T1000 (cell line): ENCODE measurements at places on chromosomes 7 and 10.
A peak's percentile ranks its signal among the peaks of the same experiment; 100 is the strongest.

DNA sequence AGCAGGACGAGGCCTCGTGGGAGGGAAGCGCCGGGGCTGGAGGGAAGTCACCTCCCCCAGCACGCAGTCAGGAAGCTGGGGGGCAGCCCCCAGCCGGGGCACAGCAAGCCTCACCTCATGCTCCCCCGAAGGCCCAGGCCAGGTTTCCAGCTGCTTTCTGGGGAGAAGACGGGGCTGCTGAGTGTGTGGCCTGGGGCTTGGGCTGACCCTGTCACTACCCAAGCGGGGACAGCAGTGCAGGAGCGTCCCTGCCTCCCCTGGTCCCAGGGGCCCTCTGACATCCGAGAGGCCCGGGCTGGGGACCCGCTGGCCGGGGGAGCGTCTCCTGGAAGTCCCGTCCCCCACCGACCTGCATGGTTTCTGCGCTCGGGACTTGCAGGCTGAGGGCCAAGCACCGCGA, 19.7 kb upstream of the NKX6-2 start:
- DNase-seq: no peak

DNA sequence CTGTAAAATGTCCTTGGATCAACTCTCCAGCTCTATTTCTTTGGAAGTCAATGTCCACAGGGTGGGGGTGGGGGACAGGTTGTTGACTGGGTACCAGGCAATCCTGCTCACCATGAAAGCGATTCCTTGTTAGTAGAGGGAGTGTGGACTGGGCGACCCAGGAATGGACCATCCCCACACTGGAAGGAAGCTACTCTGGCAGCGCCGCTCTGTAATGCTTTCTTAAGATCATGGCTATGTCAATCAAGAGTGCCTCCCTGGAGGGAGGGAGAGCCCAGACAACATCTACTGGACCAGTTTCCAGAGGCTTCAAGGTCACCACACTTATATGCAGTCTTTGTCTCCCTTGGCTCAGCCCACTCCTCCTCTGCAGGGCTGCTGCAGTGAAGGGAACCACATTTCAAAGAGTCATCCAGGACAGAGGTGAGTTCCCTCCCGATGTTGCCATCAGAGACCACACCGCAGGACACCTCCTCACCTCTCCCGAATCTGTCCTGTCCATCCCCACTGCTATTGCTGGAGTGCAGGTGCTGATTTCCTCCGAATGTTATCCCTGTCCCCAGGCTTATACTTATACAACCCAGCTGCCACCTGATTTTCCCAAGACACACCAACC, 6.9 kb downstream of the GIMAP5 start:
- no peak for DNase-seq

DNA sequence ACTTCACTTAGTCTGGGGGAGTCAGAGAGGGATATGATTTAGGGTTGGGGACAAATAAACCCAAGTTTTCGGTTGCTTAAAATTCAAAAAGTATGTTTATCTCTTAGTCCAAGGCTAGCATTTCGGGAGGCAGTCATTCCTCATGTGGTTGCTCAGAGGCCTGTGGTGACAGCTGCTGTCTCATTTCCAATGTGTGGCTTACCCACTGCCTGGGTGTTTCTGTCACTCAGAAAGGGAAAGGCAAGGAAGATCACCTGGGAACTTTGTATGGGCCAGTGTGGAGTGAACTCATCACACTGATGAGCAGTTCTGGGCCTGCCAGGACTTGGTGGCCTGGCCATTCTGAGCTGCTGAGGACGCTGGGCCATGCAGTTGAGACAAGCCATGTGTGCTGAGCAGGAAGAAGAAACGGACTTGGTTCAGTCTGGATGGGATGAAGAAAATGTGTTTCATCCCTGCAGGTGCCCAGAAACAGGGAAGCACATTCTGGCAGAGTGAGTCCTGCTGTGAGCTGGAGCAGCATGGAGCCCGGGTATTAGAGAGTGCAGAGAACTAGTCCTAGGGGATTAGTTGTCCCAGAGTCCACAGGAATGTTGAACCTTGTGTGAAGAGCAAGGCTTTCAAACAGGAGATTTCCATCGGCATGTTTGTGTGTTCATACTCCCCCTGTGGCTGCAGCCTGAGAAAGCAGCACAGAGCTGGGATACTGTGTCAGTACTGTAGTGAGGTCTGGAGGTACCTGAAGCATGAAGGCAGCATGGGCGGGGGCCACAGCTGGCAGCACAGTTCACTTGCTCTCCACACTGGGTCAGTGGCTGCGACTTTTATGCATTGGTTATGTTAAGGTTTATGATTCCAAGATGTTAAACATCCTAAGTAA, 211.1 kb upstream of the IGFBP3 start:
- no peak for DNase-seq

DNA sequence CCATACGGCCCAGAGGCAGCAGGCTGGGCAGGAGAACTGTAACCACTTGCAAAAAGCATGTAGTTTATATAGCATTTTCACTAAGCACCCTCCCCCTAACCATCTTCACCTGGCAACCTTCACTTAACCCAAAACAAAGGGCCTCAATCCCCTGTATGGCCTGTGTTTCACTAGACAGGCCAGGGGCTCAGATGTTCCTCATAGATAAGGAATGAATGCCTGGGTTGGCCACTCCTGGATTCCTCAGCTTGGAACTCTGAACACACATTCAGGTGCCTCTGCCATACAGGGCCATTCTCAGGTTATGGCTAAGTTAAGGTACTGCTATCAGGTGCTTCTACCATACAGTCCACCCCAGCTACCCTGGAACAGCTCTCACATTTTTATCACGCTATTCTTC, 10.3 kb upstream of the TMEM168 start:
- DNase-seq: no peak

DNA sequence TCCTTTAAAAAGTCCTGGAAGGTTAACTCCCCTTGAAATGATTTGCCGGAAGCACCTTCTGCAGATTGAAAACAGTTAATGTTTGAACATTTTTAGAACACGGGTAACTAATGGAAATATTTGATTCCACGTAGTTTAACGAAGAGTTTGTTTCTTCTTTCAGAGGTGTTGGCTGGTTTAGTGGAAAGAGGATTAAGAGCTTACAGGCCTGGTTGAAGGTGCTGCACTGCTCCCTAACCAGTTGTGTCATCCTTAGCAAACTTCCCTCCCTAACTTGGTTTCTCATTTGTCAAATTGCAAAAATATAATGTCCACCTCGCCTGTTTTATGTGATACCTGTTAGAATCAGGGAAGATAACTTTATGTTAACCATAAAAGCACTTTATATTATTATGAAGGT, 243.0 kb upstream of the FZD8 start:
- no peak for DNase-seq

DNA sequence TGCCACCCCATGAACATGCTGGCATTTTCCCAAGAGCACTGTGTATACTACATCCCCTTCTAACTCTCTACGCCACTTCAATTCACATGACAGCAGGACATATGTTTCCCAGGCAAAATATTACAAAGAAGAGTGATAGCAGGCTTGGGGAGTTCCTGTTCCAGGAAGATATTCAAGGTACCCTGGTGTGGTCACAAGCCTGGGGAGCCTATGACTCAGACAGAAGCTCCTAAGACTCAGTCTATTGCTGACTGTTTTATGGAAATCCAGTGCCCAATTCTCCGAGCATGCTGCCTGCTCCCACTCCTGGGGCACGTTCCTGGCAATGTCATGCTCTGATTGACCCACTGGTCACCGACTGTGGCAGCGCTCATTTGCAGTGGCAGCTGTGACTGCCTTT, 23.5 kb upstream of the ABLIM1 start:
- DNase-seq: no peak

DNA sequence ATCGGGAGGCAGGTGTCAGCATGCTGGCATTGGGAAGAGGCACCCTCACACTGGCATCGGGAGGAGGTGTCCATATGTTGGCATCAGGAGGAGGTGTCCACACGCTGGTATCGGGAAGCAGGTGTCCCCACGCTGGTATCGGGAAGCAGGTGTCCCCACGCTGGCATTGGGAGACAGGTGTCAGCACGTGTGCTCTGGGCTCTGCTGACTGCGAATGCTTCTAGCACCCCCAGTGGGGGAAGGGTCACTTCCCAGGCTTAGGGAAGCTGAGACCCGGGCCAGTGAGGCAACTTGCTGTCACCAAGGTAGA, 92.5 kb upstream of the IKZF1 start:
- DNase-seq: no peak

DNA sequence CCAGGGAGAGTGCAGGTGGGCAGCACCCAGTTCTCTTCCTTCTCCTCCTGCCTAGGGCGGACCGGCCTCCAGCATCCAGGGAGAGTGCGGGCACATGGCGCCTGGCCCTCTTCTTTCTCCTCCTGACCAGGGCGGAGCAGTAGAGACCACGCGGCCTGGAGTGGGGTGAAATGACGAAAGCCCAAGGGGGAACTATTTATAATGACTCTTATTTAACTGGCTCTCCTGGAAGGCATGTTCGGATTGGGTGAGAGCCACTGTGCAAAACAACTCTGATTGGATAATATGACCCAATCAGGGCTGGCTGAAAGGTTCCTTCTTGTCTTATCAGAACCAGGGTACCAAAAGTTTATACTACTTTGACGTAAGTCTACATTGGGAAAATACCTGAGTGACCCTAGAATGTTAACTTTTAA, 63.1 kb downstream of the ZNF37A start:
- DNase-seq: no peak

- no peak for DNase-seq
Measured at GRCh38 chr10:79063071-79063491, 5.7 kb upstream of the ZMIZ1 start.

DNA sequence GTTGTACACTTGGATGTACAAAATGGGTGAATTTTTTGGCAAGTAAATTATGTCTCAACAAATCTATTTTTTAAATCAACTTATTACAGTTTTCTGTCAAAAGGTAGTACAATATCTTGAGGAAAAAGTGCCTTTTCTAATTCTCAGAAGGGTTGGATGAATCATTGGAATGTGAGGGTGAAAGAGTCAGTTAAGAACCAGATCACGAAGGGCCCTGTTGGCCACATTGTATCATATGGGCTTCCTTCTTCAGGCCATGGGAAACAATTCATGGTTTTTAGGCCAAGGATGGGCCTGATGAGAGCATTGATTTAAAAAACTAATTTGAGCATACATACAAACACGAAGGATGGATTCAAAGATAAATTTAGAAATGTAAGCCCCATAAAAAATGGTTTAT, 503.7 kb downstream of the TNS3 start:
- DNase-seq: no peak

- no peak for DNase-seq
Measured at GRCh38 chr10:62708569-62708968, 96.0 kb upstream of the ADO start.

DNA sequence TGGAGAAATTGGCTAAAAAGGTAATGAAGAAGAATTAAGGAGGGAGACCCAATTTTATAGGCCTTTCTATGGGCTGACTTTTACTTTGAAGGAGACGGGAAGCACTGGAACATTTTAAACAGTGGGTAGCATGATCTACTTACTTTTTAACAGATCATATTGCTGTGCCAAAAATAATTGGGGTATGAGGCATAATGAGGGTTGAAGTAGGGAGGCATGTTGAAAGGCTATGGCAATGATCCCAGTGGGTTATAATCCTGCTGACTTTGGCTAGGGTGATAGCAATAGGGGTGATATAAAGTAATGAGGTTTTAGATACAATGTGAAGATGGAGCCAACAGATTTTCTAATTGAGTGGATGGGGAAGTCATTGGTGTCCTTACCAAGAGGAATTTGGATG, 73.2 kb downstream of the GPR37 start:
- DNase-seq: no peak

DNA sequence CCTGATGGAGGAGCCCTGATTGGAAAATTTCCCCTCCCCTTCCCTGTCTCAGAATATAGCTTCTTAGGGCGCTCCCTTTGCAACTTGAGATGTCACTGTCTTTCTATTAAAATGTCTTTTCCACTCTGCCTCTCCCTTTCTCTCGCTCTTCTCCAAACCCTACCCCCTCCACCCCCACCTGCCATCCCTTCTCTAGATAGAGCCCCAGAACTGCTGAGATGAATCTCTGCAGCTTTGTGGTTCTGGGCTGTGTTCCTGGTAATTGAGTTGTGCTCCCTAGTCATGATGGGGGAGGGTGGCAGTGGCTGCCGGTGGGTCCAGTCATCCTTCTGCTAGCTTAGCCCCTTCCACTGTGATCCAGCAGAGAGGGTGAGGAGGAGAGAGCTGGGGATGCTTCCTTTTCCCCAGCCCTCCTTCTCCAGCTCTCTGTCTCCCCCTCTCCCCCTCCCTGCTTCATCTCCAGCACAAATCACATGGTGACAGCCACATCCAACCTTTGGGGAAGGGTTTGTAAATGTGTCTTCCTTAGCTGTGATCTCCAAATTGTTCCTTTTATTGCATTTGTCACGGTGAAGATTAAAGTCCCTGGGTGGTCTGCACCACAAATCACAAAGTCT, 50.8 kb upstream of the BTRC start:
- DNase-seq: no peak

- no peak for DNase-seq
Measured at GRCh38 chr7:116951366-116952292, 1.7 kb upstream of the ST7 start.

GRCh38 chr7:144738708-144739314, 97.0 kb downstream of the TPK1 start:
- no peak for DNase-seq

- no peak for DNase-seq
Measured at GRCh38 chr7:22543169-22543568, 43.2 kb upstream of the STEAP1B start.

GRCh38 chr10:61757525-61758397, 95.0 kb downstream of the CABCOCO1 start:
- no peak for DNase-seq

GRCh38 chr7:19080093-19080492, 37.3 kb downstream of the TWIST1 start:
- no peak for DNase-seq

DNA sequence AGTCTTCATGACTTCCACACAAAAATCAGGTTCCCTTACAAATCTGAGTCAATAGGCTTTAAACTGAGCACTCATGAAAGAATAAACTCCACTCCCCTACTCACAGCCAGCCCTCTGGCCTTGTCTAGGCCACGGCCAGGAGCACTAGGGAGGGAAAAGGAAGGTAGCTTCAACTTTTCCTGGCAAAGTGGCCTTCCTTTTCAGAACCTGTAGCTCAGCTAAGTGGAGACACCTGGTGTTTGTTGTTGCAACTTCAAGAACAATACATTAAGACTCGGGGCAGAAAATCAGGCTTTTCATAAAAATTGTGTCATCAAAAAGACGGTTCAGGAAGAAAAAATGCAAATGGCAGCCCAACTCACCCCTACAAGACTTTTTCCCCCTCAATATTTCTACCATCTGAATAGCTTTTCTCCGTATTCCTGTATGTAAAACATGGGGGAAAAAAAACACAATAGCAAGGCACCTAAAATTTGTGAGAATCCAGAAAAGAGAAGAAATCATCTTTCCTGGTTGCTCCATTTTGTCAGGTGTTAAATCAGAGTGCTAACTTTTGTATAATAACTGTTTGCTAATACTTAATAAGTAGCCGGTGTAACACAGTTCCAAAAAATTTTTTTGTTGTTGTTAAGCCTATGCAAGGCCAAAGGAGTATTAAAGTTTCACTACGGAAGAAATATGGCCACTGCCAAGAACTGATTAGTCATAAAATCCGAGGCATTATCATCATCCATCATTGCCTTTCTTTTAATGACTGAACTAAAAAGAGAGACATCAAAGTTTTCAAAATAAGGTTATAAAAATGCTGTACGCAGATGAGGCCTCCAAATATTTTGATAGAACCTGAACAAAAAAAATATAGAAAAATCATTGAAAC, 66.2 kb upstream of the ARID5B start:
- peak; percentile 22 for DNase-seq
